ENCODE measurements at places on chromosomes 11 and 22.

DNA sequence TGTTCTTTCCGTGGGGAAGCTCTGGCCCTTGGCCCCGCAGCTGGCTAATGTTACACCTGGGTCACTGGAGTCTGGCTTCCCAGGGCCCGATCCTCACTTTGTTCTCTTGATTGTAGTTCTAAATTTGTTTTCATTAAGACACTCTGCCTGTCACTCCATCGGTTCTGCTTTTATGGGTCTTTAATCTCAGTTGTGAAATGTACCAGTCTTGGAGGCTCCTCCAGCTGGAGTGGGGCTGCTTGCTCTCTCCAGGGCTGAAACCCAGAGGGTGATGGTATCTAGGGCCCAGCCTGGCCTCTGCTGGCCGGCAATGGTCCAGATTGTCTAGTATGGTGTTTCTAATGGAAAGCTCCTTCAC, 352.9 kb downstream of the TENM4 start:
- DNase-seq, result no peak

DNA sequence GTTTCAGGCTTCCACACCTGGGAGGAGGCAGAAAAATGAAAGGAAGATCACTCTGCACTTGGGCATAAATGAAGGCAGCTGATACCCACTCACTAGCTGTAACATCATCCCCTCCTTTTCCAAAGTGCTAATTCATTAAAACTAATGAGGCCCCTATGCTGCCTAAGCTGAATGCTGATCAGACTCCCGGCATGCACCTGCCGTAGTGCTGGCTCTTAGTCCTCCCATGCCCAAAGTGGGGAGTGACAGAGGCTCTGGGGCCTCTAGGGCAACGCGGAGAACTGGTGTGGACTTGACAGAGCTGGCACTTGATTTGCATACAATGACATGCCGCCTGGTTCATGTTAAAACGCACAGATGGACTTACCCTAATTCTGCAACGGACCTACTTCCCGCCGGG, 96.5 kb upstream of the NCAM1 start:
- no peak for DNase-seq

DNA sequence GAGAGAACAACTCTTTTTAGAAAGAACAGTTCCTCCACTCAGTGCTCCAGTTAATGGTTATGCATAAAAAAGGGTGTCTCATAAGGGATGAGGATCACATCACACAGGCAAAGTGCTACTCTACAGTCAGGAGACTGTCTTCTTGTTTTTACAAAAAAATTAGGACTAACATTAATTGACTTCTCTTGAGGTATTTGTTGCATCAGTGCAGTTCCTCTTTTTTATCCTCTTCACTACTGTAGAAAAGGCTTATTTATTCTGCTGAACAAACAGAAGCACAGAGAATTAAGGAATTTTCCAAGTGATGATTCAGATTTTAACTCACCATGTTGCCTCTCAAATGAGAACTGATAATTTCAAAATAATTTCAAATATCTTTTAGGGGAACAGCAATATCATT, 1.9 kb downstream of the MMP8 start:
- DNase-seq, result no peak

- DNase-seq, result no peak
Measured at GRCh38 chr11:126653040-126653439, 297.6 kb downstream of the ST3GAL4 start.

GRCh38 chr11:36478700-36479329, 31.3 kb downstream of the TRAF6 start:
- DNase-seq, result no peak

- DNase-seq, result no peak
Measured at GRCh38 chr11:73252577-73253191, 19.5 kb upstream of the P2RY6 start.

DNA sequence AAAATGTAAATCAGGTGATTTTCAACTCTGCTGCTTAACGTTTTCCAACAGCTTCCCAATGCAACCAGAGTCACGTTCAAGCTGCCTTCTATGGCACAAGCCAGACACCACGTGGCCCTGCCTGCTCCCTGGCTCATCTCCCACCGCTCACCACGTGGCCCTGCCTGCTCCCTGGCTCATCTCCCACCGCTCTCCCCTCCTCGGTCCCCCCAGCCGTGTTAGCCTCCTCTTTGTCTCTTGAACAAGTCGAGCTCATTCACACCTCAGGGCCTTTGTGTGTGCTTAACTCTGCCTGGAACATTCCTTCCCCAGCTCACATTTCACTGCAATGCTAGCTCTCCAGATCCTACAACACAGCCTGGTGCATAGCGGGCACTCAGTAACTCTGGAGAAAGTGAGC, 307.6 kb downstream of the CTTN start:
- DNase-seq, result no peak

DNA sequence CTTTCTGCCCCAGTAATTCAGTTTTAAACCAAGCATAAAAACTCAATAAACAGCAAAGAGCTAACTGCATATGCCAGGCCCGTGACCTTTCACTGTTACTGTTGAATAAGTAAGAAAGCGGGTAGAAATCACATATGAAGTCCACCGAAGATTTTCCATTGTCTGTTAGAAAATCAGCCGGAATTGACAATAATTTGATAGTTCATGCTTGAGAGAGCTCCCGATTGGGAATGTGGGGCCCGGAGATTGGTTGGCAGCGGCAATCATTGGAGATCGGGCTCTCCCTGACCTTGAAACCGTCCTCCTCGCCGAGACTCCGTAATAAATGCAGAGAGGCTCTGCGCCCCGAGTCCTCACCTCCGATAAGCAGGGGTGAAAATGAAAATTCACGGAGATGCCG, 709.6 kb downstream of the BRD1 start:
- no peak for DNase-seq

DNA sequence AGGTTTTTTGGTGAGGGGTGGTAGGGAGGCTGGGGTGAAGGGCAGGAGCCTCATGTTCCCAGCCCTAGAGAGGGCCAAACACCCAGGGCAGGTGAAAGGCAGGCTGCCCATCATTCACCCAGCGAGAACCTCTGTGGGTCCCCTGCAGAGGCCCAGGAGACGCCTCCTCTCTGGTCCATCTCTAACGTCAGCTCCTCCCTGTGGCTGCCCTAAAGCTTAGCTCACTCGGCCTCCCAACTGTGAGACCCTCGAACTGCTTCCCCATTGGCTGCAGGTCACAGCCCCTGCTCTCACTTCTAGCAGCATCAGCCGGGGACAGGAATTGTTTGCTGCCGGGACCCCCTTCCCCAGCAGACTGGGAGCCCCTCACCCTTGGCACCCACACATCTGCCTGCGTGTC, 615 bp upstream of the NFAM1 start:
- no peak for DNase-seq

Measured in astrocyte (in vitro differentiated cells and primary cell).